ENCODE measurements at places on chromosomes 5 and 9.
A peak's percentile ranks its signal among the peaks of the same experiment; 100 is the strongest.

- no peak for DNase-seq
Measured at GRCh38 chr5:65185468-65185867, 296.3 kb downstream of the ADAMTS6 start.

DNA sequence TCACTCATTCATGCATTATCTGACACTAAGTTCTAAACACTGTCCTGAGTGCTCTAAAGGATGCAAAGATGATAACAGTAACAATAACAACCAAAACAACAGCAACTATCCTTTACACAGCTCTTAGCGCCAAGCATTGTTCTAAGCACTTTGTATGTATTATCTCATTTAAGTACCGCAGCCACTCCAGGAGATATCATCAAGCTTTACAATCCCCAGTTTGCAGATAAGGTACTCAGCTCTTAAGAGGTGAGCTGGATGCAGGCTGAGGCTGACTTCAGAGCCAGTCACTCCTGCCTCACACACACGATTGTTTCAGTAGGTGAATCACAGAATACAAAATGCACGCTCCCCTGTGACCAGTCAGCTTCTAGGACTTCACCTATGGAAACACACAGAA, 141.8 kb downstream of the PAX5 start:
- no peak for DNase-seq

DNA sequence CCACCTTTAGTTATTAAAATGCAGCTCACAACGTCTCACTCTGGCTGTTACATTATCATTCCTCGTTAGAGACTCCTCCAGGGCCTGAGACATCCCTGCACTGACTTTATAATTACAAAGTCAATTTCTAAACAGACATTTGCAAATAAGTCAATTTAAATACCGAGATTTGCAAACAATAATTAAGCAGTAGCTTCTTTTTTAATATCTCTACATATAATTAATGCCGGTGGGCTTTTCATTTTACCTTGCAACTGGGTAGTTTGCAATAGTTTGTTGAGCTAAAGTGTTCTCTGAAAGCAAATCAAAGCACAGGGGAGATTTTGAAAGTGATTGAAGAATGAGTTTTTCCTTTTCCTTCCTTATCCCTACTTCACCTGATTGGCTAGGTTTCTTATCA, 154.4 kb downstream of the TLR4 start:
- no peak for DNase-seq

- no peak for DNase-seq
Measured at GRCh38 chr5:124935065-124935464, 188.6 kb upstream of the ZNF608 start.

DNA sequence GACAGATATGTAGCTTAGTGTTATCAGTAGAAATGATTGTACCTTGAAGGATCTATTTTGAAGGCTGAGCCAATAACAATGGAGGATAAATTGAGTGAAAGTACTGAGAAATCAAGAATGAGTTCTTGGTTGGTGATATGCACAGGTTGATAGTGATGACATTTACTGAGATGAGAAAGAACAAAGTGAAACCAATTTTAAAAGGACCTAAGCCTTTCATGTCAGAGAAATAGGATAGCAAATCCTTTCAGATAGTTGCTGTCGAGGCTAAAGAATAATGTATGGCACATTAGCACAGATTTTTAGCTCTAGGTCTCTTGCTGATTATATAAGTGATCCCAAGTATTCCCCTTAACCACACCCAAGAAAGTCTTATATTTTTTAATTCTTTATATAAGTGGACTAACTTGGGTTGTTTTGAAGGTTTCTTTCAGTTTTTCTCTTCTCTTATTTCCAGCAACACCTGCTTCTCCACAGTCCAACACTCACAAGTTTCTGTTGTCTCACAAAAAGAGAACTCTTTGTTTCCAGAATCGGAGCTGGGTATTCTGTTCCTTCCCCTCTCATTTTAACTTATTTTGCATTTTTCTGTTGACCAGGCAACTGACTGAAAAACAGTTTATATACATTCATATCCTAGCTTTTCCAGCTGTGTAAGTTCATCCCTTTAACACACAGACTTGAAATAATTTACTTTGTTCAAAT, 286.9 kb upstream of the ATP10B start:
- DNase-seq: no peak

GRCh38 chr5:73823508-73823925, 197.5 kb downstream of the ARHGEF28 start:
- DNase-seq: no peak

GRCh38 chr9:128420060-128420650, 502 bp upstream of the CERCAM start:
- DNase-seq: peak; percentile 45

DNA sequence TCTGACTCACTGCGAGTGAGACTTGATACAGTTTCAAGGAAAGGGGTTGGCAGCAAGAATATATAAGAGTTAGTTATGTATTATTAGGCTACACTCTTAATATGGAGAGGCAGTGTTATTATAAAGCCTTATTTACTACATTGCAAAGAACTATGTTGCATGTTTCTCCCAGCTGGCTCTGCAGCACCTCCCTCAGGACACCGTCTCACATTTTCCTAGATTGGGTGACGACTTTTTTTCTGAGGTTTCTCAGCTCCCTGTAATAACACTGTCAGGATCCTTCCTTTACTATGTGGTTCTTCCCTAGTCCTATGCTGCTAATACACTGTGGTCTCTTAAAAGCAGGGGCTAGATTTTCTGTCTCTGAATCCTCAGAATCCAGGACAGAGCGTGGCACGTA, 153.7 kb downstream of the INSYN2B start:
- no peak for DNase-seq

- DNase-seq: no peak
Measured at GRCh38 chr5:169767938-169768337, 130.9 kb downstream of the DOCK2 start.

DNA sequence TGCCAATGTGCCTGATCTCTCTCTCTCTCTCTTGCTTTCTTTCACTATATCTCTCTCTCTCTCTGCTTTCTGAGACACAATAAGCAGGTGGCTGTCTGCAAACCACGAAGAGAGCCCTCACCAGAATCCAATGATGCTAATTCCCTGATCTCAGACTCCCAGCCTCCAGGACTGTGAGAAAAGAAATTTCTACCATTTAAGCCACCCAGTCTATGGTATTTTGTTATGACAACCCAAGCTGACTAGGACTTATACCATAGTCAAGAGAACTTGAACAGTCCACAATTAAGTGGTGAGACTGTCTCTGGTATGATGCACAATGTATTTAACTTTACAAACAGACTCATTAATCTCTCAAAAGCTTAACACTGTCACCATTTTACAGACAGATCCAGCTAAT, 67.0 kb downstream of the NFIB start:
- no peak for DNase-seq

GRCh38 chr9:120534266-120534665, 45.7 kb downstream of the CDK5RAP2 start:
- no peak for DNase-seq

DNA sequence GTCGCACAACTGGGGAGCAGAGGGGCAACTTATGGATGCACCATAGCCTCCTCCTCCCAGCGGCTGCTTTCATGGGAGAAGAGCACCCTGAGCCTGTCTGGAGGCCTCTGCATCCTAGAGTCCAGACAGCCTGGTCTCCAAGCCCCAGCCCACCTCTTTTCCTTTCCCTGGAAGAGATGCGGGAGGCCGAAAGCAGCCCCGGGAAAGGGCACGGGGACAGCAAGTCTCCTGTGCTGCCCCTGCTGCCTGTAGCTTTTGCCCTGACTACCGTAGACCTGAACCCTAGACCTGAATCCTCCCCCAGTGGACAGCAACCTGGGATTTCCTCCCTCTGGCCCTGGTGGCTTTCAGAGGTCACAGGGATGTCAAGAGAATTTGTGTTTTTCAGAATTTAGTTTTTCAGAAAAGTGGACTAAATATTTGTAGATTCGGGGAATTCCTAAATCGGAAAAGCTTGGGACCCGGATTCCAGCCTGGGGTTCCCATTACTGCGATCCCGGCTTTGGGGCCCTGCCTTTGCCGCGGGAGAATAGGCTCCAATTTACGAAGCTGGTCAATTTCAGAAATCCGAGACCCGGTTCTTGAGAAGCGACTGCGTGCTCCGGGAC, 4.3 kb upstream of the PITX1 start:
- DNase-seq: no peak

- DNase-seq: no peak
Measured at GRCh38 chr5:124274949-124275348, 471.5 kb downstream of the ZNF608 start.

DNA sequence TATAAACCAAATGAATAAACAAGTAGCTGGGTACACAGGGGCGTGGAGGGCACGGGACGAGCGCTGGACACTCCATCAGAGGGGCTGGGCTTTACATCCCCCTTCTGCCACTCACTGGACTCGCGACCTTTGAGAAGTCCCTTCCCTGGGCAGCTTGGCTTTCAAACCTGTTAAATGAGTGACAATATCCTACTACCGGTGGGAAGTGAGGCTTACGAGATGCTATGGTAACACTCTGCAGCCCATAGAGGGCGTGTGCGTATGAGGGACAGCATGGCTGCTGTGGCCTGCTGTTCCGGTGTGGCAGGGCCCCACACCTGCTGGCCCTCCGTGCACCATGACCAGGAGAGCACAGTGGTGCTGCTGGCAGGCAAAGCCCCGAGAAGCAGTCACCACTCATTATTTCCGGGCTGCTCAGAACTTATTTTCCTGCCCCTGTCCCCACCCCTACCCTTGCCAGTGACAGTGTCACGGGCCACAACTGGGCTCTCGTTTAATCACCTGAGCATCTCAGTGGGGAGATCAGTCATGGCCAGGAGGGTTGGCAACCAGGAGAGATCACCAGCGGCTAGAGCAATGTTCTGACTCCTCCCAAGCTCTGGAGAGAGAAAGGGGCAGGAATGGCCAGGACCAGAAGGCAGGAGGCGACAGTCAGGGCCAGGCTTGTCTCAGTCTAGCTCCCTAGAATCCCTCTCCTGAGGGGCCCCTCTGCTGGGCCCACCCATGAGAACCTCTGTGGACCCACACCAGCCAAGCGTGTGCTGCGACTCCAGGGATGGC, 10.5 kb downstream of the CLTB start:
- DNase-seq: no peak

DNA sequence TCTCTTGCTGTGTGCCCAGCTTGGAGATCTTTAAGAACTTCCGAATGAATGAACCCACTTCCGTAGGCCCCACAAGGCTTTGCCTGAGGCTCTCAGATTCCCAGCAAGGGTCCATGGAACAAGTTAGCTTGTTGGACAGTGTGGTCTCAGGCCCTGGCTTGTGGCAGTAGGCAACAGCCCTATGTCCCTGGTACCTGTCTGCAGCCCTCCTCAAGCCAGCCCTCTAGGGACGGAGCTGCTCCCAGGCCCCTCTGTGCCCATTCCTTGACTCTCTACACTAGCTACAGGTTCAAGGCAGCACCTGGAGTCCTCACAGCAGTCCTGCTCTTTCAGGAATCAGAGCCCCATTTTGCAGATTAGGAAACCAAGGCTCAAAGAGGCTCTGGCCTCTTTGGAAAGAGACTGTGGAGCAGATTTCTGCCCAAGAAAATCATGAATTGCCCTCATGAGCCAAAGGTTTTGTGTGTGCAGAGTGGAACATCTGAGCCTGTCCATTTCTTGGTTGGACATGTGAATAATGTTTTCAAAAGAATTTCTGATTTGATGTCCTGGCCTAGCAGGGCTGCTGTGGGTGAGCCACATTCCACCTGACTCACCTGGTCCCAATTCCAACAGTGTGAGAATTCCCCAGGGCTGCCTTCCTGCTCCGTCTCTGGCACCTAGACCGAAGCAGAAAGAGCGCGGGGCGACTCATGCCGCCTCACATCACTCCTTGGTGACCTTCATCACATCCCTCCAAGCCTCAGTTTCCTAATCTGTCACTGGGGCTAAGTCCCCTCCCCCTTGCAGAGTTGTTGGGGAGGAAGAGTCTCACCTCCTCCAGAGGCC, 131.7 kb downstream of the BARX1 start:
- no peak for DNase-seq

DNA sequence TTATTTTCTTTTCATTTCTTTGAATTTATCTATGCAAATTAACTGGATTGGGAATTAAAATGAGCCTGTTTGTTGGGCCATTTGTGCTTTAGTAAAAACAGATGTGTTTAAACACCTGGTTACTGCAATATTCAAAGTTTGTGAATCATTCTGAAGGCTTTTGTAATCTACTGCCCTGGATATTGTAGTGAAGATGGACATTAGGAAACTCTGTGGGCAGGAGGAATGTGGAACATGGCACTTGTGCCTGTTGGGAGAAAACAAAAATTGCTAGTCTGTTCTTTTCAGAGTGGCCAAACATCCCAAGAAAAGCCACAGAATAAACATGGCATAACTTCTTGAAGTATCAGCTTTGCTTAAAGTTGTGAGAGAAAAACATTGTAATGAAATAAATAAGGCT, 40.8 kb downstream of the CHSY3 start:
- no peak for DNase-seq

DNA sequence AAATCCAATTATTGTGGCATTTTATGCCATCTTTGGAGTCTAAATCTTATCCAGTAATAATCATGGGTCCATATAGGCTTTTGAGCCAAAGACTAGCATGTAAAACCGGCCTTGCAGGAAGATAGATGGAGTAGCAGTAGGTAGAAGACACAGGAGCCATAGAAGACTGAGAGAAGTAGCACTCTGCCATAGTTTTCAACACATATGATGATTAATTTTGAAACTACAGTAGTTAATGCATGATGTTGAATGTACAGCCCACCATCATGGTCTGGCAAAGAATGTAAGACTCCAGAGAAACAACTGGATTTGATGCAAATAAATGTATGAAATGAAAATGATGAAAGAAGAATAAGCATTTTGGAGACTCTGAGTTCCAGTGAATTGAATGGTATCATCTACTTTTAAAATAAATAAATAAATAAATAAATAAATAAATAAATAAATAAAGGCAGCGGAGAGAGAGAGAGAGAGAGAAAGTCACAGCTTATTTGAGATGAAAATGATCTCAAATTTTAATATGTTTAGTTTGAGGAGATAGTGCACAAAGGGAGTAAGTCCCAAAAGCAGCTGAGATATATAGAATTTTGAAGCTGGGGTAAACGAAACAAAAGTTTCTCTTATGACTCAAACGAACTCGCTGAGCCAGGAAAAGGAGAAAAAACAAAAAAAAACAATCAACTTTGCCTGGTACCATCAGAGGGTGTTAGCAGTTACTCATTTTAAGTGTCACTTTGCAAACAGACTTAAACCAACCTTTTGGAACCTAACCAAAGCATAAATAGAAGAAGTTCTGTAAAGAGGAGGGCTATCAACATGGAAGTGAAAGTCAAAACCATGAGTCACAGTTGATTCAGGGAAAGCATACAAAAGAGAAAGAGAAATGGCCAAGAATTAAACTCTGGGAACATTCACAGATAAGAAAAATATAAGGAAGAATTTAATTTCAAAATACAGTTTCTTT, 388.7 kb downstream of the CETN3 start:
- DNase-seq: no peak

DNA sequence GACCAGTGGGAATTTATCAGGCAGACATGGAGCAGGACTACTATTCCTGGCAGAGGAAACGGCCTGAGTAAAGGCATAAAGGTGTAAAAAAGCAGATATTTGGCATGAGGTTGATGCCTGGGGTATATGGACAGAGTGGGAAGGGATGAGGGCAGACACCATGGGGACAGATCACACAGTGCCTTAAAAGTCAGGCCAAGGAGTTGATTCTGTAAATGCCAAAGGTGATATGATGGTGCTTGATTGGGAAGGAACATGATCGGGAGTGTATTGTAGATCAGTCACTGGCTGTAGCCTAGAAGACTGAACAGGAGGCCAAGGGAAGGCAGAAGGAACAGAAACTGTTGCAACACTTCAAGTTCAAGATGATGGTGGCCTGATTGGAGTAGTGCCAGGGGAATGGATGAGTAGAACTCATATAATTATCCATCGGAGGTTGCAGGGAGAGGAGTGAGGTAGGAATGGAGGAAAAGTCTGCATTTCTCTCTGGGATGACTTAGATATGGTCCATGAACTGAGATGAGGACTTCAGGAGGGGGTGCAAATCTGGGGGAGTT, 594.3 kb upstream of the KLF4 start:
- no peak for DNase-seq

- no peak for DNase-seq
Measured at GRCh38 chr5:139193928-139194327, 4.2 kb downstream of the SIL1 start.
